Left lung (tissue), 14 donors: ENCODE measurements at places on chromosomes 2 and 18. TPM values are rescaled to one million over a fixed set of nuclear protein-coding genes. Genes with fewer than 3 reads are reported as not detected.

GRCh38 chr2:217429981-217430500, 570.2 kb upstream of the TNP1 start:
- no peak for DNase-seq

DNA sequence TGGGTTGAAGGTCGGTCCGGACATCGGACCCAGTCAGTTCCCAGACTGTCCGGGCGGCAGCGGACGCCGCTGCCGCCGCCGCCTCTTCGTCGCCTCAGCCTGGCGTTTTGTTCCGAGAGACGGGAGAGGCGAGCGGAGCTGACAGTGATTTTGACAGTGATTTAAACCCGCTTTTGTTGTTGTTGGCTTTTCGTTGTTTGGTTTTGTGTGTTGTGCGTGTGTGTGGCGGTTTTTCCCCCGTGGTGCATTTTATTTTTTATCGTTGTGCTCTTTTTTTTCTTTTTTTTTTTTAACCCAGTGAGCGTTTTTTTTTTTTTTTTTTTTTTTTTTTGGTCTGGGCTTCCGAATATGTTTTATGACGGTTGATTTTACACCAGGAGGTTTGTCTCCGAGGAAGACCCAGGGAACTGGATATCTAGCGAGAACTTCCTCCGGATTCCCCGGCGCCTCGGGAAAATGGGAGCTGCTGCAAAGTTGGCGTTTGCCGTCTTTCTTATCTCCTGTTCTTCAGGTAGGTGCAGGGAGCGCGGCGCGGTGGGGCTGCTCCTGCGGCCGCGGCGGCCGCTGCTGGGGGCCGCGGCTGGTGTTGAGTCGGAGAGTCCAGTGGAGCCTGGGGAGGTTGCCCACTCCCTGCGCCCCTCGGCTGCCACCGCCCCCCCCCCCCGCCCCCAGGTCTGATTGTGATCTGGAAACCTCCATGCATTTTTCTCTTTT, at the start of gene ACVR2A:
TSS of gene ACVR2A (plus strand) at position 333 of the 714 bp plus-strand sequence. CDS start at position 457, 124 bp downstream.
- peak; percentile 32 for DNase-seq

DNA sequence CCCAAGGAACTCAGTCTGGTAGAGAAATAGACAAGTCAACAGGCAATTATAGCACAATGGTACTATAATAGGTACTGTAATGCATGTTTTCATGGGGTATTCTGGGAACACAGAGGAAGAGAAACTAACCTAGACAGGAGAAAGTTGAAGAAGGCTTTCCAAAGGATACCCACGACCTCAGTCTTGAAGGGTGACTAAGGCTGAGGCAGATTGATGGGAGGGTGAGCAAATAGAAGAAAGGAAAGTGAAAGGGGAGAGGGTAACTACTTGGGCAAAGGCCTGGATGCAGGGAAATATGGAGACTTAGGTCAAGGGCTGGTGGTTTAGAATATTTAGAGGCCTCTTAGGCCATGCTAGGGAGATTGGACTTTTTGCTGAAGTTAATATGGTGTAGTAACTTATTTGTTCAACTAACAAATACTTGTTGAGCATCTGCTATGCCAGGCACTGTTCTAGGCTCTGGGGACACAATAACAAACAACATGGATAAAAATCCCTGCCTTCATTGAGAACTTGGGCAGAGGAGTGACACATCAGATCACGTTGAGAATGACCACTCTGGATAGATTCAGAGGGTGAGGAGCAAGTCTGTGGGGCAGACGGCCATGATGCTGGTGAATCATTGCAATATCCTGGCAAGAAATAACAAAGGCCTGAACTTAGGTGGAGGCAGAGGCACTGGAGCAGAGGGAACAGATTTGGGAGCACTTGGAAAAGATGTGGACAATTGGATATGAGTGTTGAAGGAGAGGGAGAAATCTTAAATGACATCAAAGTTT, 56.4 kb downstream of the PLB1 start:
- DNase-seq: no peak

- no peak for DNase-seq
Measured at GRCh38 chr2:27581417-27582128, 1.3 kb upstream of the ZNF512 start.

EMILIN2 gene
- 16.3 TPM for polyA plus RNA-seq

NT5DC4 gene
- 0.15 TPM for polyA plus RNA-seq

SERPINB11 gene
- polyA plus RNA-seq: not detected

ABCG5 gene
- polyA plus RNA-seq: 0.52 TPM

GAL3ST2 gene
- polyA plus RNA-seq: 0.31 TPM
